ENCODE measurements at places on chromosomes 3 and 15.
A peak's percentile ranks its signal among the peaks of the same experiment; 100 is the strongest.

DNA sequence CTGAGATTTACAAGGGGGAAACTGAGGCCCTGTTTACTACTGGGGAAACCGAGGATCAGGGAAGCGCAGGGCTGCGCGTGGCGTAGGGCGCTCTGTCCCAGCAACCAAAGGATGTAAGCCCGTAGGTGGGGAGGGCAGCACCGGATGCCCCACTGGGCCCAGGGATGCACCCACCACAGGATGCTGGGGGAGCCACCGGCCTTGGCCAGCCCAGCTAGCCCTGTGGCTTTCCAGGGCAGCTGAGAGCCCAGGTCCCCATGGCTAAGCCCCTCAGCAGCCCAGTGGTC is 33.4 kb downstream of the RPN1 start:
- no peak for DNase-seq

GRCh38 chr15:84606653-84607120 is 5.9 kb downstream of the ZSCAN2 start:
- no peak for DNase-seq

DNA sequence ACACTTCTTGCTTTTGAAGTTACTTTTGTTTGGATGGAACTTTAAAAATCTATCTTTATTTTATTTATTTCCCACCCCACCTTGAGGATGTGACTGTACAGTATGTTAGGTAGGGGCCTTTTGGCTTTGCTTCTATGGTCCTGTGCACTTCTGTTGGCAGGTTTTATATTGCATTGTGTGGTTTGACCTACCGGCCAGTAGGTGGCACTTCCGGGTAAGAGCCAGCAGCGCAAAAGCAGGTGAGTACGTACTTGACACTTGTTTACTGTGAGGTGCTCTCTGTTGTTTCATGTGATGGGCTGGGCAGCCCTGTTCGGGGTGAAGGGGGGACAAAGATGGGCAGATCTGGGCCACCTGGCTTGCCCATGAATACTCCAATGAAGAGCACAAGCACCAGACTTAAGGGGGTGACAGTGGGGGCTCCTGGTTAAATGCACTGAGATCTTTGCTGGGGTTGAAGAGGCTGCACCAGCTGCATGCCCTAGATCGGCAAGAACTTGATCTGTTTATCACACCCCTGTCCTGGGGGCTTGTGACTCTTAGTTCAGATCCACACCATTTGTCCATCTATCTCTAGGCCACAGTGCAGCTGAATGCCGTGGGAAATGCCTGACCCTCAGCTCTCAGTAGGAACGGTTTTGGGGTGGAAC is 131.6 kb downstream of the NLGN1 start:
- peak; percentile 20 for DNase-seq

GRCh38 chr3:186209810-186210752 is 101.2 kb upstream of the ETV5 start:
- peak; percentile 77 for DNase-seq

DNA sequence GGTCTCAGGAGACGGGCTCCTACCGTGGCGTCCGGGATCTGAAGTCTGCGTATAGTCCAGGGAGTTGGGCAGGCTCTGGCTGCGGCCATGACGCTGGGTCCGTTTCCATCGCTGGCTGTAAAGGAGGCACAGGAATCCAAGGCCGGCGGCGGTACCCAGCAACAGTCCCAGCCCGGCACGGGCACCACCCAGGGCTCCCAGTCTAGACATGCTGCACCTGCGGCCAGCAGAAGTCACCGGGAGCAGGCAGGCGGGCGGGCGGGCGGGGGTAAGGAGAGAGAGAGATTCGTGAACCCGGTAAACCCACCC is 526 bp downstream of the RMDN3 start:
- DNase-seq: no peak

GRCh38 chr15:31977812-31978661 is 52.3 kb upstream of the CHRNA7 start:
- peak; percentile 70 for DNase-seq

DNA sequence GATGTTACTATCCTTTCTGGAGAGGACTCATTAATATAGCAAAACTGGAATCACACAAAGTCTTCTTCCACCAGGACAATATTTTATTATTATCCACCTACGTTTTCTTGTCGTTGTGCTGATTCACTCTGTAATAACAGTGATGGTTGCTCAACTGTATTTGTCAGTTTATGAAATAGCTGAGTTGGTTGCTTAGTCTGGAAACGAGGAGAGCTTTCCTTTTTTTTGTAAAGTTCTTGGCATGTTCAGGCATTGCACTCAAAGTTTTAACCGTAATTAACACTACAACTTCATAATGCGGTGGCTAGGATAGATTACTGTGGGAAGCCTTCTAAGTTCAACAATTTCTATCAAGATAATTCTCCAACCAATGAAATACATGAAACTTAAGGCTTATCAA is 131.2 kb downstream of the RAP2B start:
- DNase-seq: no peak

DNA sequence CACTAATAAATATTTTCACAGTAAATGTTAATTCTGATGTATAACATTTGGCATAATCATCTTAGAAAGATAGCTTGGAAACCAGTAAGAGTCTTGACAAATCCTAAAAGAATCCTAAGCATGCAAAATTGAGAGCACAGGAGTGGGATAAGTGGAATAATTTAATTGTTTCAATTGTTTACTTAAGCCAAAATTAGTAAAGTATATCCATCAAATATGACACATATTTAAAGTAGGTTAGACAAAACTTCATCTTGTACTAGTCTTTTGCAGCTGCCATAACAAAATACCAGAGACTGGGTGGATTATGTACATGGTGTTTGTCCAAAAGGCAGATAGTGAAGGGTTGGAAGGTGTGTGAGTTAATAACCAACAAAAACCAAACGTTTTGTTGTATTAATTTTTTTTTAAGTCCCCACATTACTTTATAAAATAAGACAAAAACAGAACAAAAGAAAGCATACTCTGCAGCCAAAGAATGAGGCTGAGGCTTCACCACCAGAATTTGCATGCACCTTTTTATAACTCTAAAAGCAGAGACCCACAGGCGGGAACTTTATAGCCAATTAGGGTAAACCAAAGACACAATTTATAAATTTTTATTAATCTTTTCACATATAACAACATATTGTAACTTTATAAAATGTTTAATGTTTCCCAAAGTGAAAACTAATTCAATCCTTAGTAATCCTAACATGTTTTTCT is 41.9 kb upstream of the CD200R1L start:
- DNase-seq: no peak

GRCh38 chr3:128275316-128276145 is 122.2 kb downstream of the EEFSEC start:
- no peak for DNase-seq

DNA sequence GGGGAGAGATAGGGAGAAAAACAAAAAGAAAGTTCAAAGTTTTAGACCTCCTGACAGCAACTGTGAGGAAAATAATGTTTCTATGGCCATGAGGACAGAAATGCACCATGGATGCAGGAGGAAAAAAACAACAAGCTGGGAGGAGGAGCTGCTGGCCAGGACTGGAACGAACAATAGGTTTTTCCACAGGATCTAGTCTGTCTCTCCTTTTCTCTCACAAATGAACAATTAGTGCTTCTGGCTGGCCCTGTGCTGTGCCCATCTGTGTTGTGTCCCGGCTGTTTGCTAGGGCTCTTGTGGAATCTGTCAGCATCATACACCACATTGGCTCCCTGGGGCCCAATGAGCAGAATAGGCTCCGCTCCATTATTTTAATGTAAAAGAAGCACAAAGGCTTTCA is 15.2 kb downstream of the GK5 start:
- DNase-seq: no peak

- no peak for DNase-seq
Measured at GRCh38 chr3:194485468-194485880, 1.3 kb downstream of the ATP13A3 start.

DNA sequence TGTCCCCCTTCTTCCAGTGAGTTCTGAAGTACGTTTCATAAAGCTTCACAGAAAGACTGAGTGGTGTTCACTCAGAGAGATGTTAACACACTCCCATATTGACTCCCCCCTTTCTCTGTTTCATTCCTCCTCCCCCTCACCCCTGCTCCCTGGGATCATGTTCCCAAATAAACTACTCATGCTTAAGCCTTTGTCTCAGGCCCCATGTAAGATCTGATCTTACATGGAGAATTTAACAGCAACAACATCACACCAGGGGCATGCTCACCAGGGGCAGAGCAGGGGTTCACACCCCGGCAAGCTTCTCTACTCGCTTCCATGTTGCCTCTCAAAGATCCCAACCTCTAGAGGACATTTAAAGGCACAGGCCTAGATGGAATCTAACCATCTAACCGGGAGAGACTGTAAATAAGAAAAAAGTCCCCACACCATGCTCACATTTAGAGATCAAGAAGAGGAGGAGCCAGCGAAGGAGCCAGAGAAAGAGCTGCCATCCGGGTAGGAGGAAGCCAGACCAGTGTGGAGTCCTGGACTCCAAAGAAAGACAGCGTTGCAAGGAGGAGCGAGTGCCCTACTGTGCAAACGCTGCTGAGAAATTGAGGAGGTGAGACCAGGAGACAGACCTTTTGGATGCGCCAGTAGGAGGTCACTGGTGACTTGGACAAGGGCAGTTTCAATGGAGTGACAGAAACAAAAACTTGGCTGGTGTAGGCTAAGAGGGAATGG is 21.4 kb upstream of the SRP14 start:
- no peak for DNase-seq

- DNase-seq: no peak
Measured at GRCh38 chr3:110397115-110397514, 674.5 kb upstream of the NECTIN3 start.

- DNase-seq: no peak
Measured at GRCh38 chr3:16810593-16811367, 74.0 kb upstream of the PLCL2 start.

- peak; percentile 71 for DNase-seq
Measured at GRCh38 chr3:156150434-156151066, 30.2 kb downstream of the KCNAB1 start.

- DNase-seq: no peak
Measured at GRCh38 chr3:189936201-189936945, 184.3 kb downstream of the P3H2 start.

- DNase-seq: no peak
Measured at GRCh38 chr3:144033240-144033589, 61.6 kb downstream of the DIPK2A start.

DNA sequence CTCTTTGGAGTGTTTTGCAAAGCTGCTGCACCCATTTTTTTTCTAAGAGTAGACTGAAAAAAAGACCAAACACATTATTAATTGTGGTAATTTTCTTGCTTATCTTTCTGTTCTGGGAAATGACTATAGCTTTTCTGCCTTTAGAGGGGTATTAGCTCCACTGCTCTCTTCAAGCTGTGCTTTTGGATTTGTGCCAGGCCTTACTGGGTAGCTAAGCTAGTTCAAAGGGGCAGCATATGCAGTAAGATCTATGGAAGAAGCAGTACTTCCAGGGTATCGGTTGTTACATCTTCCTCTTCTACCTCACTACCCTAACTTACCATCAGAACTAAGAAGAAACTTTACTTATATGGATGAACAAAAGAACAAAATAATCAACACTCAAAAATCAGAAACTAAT is 28.7 kb upstream of the ARIH1 start:
- no peak for DNase-seq

GRCh38 chr15:98771541-98771940 is 123.2 kb downstream of the IGF1R start:
- no peak for DNase-seq

GRCh38 chr3:143168855-143169192 is 49.3 kb downstream of the CHST2 start:
- no peak for DNase-seq

- DNase-seq: no peak
Measured at GRCh38 chr15:50543556-50543955, 2.9 kb downstream of the USP50 start.

- no peak for DNase-seq
Measured at GRCh38 chr3:174776123-174776522, 83.0 kb upstream of the NAALADL2 start.

- DNase-seq: no peak
Measured at GRCh38 chr3:152083135-152083534, 185.6 kb upstream of the MBNL1 start.

GRCh38 chr3:158111861-158112260 is 2.0 kb downstream of the RSRC1 start:
- DNase-seq: no peak

DNA sequence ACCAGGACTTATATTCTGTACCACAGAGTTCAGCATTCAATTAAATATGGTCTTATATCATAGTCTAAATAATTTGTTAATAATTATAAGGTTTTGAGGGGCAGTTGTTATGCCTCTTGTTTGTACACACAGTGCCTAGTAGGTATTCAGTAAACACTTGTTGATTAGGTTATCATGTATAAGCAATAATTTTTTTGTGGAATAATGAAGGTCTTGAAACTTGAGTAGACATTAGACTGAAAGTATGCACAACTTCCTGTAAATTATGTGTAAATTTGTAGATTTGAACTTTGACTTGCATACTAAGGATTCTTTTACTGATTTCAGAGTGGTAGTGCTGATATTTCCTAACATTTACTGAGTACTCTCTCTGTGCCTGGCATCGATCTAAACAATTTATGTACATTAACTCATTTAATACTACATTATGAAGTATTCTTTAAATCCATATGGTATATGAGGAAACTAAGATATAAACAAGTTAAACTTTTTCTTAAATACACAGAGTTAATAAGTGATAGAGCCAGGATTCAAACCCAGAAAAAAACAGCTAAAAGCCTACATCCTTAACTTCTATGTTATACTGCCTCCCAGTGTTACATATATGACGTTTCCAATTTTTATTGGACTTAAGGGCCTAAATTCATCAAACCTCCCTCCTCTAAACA is 65.1 kb downstream of the GLCE start:
- DNase-seq: no peak

- DNase-seq: no peak
Measured at GRCh38 chr3:187957582-187957981, 196.4 kb upstream of the LPP start.

GRCh38 chr15:82183121-82184031 is 79.2 kb downstream of the EFL1 start:
- no peak for DNase-seq

DNA sequence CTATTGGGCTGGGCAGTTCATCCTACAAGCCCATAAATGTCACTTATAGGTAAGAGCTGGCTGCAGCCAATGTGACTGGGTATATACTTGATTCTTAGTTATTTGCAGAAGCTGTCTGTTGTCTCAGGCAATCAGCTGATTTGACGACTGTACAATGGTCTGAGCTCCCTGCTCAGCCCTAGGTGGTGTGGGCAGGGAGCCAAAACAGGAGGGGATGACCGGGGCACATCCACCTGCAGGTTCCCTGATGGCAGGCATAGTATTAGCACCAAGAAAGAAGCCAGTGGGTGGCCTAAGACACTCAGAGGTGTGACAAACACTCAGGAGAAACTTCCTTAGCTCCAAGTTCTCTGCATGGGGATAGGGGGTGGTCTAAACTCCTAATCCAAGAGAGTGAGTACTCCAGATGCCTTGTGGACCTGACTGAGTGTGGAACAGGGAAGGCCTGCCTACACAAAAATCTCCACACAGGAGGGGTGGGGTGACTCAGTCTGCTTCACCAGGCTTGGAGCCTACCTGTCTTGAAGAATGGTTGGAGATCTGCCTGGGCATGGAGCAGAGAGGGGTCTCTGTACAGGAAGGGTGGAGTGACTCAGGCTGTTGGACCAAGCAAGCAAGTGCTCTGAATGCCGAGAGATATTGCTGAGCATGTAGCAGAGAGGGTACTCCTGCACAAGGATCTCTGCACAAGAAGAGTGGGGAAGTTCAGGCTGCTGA is 690.4 kb upstream of the NAALADL2 start:
- DNase-seq: no peak

All from testis (tissue), 5 donors.